ENCODE measurements at places on chromosomes 6 and 20.
A peak's percentile ranks its signal among the peaks of the same experiment; 100 is the strongest.

DNA sequence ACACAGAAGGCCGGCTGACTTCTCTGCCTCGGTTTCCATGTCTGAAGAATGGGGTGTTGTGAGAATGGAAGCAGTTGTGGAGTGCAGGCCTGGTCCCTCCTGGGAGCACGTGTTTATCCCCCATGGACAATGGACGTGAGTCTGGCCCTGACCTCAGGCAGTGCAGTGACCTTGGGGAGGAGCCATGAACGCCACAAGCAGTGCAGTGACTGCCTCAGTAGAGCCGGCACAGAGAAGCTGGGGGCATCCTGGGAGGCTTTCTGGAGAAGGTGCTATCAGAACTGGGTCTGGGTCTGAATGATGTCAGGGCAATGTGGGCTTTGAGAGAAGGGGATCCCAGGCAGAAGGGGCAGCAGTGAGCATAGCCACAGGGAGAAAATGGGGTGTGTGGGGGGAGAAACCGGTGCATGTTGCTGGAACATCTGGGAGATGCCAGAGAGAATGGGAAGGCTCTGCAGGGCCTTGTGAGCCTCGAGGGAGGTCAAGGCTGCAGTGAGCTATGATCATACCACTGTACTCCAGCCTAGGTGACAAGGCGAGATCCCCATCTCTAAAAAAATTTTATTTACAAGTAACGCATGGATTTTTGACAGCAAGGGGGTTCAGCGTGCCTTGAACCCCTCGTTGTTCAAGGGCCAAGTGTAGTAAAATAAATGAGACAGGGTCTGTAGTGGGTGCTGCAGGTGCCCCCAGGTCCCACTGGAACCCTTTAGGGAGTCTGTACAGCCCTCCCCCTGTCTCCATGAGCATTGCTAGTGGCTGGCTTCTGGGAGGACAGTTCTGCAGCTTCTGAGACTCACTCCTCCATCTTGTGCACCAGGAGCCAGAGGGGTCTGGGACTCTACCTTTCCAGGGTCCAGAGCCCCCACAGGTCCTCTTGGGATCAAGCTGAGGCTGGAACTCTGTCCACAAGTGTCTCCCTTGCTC lies 27.0 kb upstream of the ZBP1 start:
- no peak for DNase-seq

- no peak for DNase-seq
Observed at GRCh38 chr20:36370991-36371790, 65.1 kb downstream of the DLGAP4 start.

GRCh38 chr6:45450831-45451230 lies 73.1 kb upstream of the SUPT3H start:
- DNase-seq: no peak

GRCh38 chr6:31083742-31084354 lies 28.5 kb downstream of the C6orf15 start:
- DNase-seq: peak; percentile 51

- no peak for DNase-seq
Observed at GRCh38 chr20:45909817-45910669, 1.9 kb downstream of the PLTP start.

DNA sequence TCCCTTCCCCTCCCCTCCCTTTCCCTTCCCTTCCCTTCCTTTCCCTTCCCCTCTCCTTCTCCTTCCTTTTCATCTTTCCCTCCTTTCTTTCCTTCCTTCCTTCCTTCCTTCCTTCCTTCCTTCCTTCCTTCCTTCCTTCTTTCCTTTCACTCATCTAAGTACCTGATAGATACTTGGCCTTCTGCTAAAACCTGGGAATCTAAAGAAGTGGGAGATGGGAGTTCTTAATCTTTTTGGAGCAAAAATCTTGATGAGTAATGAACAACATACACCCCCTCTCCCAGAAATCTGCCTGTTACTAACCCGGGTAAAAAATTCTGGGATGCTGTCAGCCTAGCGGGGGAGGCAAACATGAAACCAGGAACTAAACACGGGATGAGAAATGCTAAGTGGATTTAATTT lies 100.7 kb downstream of the VEGFA start:
- DNase-seq: no peak

DNA sequence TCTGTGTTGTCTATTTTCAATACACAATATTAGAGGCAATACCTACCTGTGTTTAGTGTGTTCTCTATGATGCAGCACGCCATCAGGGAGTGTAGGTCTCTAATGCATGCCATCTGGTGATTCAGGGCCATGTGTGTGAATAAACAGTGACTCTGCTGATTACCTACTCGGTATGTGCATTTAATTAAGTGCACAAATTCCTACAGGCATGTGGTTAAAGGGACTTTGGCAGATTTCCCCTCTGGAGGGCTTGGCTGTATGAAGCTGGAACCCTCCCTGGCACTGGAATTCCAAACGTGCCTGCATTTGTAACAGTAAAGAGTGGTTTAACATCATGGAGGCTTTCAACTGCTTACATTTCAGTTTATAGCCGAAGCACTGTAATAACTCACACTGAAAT lies 401.5 kb upstream of the SASH1 start:
- no peak for DNase-seq

- no peak for DNase-seq
Observed at GRCh38 chr20:20802328-20802727, 89.9 kb upstream of the RALGAPA2 start.

- no peak for DNase-seq
Observed at GRCh38 chr6:17985934-17986655, 1.3 kb downstream of the KIF13A start.

- no peak for DNase-seq
Observed at GRCh38 chr20:13098720-13099355, 90.1 kb downstream of the SPTLC3 start.

GRCh38 chr6:145063091-145063490 lies 672.2 kb downstream of the EPM2A start:
- DNase-seq: no peak

DNA sequence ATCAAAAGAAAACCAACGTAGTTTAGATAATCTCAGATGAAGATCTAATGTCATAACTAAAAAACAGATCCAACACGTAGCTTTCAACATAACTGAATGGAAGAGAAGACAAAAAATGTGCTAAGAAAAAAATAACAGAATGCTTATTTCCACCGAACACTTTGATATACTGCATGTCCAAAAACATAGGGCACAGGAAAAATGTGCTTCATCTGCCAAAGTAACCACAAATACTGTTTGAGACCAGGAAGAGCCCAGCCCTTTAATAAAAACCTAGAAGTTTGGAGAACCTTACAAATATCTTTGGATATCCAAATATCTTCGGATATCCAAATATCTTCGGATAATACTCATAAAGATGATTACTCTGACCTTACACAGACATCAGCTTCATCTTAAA lies 19.8 kb downstream of the LAMA4 start:
- no peak for DNase-seq
